Choroid plexus epithelial cell (primary cell): ENCODE measurements at places on chromosomes 6 and 20.

DNA sequence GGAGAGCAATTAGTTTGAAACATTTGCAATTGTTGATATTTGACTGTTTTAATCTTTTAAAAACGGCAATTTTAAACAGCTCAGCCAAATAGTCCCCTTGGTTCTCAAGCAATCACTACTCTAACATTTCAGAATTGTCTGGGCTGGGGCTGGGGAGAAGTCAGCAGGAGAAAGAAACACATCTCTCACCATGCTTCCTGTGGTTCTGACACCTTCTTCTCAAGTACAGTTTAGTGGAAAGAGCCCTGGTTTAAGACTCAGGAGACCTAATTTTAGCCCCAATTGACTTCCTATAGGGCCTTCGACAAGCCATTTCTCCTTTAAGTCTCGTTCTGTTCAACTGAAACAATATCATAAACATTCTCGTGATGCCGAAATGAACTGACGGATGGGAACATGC is 168.4 kb upstream of the CDYL start:
- DNase-seq = peak; percentile 24

DNA sequence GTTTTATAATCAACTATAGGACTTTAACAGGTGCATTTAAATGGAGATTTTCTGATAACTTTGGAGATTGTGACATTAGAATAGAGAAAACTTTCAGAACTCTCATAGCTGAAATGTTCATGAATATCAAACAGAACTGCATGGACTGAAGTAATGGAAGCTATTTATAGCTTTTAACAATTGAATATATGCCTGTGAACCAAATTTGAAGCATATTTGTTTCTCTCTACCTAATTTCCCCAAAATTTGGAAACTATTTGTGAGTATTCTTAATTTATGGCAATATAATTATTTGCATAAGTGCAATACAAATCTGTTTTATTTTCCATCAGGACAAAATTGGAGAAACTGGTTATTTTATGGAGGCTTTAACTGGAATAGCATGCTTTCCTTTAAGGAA is 96.6 kb downstream of the PLG start:
- DNase-seq = no peak

- no peak for DNase-seq
Observed at GRCh38 chr20:23654717-23655116, 17.0 kb upstream of the CST3 start.

- peak; percentile 89 for DNase-seq
Observed at GRCh38 chr20:36628076-36628475, 17.9 kb downstream of the SLA2 start.
